ENCODE measurements at places on chromosomes 2 and 18.

GRCh38 chr2:69755862-69756467 is 14.0 kb downstream of the ANXA4 start:
- peak; percentile 76 for DNase-seq

DNA sequence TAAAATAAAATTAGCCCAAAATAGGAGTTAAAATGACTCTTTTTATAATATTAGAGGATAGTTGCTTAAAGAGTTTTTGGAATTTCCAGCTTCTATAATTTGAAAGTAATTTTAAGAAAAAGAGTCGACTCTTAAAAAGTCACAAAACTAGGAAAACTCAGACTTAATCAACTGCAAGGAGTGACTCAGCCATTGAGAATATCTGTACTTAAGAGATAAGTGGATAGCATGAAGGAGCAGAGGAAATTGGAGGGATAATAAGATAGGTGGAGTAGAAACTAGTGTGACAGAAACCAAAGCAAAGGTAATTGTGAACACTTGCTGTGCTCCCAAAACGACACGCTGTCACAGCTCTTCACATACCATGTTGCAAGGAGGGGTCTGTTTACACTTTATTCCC is 8.4 kb downstream of the RSAD2 start:
- DNase-seq, result no peak

DNA sequence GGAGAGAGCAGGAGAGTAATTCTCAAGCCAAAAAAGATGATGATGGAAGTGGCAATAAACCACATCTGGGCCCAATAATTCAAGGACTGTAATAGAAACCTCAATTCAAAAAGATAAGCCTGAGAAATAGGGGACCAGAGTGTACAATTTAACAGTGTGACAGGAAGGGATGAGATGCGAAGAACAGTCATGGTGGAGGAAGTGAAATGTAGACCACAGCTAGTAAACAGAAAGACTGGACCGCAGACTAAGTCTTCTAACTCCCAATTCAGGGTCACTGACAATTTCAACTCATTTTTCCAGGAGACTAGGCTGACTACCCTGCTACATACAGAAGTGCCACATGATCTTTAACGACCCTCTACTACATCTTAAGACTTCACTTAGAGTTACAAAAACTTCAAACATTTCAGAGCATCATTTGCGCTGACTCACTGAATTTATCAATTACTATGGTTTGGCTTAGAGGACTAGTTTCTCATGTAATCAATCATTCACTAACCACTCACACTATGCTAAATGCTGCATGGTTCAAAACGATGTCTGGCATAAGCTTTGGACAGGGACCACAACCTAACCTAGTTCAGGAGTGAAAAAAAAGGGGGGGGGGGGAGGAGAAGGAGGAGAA is 9.0 kb downstream of the CUL3 start:
- DNase-seq, result no peak

- DNase-seq, result no peak
Observed at GRCh38 chr18:9281780-9282179, 52.8 kb upstream of the TWSG1 start.

DNA sequence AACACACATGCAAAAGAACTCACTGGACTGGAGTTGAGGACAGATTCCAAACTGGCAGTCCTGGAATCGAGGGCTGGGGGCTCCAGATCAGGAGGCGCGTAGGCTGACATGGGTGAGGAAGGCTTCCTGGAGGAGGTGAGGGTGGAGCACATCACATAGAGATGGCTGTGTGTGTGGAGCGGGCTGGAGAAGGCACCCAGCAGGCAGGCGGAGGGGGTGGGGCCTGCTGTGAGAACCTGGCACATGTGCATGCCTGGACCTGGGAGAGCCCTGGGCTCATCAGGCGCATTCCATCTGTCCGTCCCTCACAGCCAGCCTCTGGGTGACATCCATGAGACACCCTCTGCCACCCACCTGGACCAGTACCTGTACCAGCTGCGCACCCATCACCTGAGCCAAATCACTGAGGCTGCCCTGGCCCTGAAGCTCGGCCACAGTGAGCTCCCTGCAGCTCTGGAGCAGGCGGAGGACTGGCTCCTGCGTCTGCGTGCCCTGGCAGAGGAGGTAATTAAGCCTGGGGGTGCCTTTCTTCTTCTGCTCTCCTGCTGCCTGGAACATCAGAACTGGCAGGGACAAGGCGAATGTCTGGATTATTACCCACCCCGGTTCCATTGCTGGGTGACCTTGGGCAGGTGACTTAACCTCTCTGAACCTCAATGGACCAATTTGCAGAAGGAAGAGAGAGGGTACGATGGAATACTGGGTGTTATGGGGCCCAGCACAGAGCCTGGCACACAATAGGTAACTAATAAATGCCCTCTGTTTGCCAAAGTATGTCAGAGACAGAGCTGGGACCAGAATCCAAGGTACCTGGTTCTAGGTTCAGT is 108.3 kb downstream of the DYSF start:
- DNase-seq, result no peak

GRCh38 chr2:224217962-224218347 is 178.9 kb upstream of the SERPINE2 start:
- peak; percentile 73 for DNase-seq

DNA sequence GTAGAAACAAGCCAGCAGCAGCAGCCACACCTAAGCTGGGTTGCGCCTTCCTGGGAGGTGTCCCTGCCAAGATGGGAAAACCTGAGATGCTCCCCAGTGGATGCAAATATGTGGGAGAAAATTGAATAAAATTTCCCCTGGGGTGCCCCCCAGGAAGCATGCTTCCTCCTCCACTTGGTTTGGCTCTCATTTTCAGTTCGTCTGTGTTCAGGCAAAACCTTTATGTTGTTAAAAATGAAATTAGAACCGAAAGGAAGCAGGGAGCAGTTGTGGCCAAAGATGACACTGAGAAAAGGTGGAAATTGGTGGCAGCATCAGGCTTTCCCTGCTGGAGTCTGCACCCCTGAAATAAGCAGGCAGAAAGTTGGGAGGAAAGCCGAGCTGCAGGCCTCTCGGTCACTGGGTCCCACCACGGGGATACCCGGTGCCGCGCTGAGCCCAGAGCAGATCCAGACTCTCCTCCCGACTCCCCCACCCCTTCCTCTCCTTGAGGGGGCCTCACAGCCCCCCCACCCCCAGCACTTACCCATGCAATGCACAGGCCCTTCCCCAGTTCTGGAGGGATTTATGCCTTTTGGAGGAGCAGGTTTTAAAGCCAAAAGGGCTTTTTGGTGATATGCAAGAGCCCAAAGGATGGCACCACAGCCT is 267.7 kb upstream of the SPRED2 start:
- DNase-seq, result no peak

GRCh38 chr2:44954889-44955592 is 13.5 kb downstream of the SIX3 start:
- DNase-seq, result no peak

- DNase-seq, result no peak
Observed at GRCh38 chr2:29052807-29053206, 21.5 kb downstream of the PCARE start.

DNA sequence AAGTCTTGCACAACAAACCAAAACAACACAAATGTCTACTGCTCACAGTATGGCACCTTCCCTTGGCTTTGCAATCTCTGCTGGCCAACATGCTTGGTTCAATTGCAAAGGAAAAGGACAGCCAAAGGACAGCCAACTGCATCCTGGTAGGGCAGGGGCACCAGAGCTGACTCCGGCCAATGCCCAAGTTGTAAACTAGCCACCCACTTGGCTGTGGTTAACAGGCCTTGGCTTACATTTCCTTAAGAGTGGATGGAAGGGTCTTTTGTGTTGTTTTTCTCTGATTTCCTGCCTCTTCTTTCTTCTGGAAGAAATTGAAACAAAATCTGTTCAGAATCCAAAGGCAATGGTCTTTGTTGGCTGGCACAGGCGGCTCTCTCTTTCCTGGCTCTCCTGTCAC is 119.1 kb upstream of the TRIB2 start:
- no peak for DNase-seq

DNA sequence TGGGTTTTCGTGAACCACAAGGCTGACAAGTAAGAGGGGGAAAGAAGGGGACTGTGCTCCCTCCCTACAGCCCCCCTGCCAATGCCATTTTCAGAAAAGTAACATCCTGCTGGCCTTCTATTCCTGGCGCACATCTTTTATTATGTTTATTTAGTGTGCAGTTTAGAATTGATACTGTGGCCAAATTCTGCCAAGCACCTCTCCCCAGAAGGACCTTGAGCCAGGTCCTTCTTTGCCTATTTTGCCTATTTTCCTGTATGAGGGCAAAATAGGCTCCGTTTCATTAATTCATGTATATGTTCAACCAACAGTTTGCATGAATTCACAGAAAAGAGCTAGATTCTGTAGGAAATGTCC is 136.0 kb downstream of the MYO3B start:
- DNase-seq, result no peak

DNA sequence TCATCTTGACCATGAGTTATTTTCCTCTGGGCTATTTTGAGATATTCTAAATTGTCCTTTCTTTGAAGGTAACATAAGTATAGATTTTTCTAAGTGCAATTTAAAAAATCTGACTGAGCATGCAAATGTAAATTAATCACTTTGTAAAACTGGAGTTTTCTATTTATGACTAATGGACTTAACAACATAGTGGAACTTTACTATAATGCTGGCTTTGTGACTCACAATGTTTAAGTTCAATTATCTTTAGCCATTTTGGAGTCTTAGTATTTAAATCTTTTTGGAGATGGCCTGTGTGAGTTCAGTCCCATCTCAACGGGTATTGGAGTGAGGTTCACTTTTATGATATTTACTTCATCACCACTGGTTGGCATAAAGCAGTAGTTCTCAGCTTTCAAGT is 35.2 kb upstream of the NOSTRIN start:
- no peak for DNase-seq

GRCh38 chr2:131413785-131414184 is 49.8 kb upstream of the RAB6D start:
- DNase-seq, result no peak
